ENCODE measurements at places on chromosomes 11 and 22.

GRCh38 chr11:110960167-110960566, 247.9 kb upstream of the ARHGAP20 start:
- DNase-seq: no peak

- DNase-seq: no peak
Measured at GRCh38 chr11:10441652-10442503, 13.2 kb upstream of the AMPD3 start.

GRCh38 chr11:14144934-14145333, 182.4 kb downstream of the SPON1 start:
- DNase-seq: no peak

DNA sequence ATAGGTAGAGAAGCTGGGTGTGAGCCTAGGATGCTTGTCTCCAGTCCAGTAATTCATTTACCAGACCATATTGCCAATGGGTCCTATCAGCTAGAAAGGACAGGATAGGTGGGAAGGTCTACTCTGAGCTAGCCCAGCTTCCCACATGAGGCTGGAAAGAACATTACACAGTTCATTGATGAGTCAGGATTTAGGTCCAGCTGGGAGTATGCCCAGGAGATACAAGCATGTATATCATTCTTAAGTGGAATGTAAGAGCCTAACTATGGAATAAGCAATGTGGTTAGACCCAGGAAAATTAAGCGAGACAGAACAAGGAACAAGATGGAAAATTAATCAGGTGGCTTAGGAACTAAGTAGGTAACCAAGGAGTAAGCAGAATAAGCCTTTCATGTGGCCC, 59.0 kb upstream of the TBCEL start:
- DNase-seq: no peak

DNA sequence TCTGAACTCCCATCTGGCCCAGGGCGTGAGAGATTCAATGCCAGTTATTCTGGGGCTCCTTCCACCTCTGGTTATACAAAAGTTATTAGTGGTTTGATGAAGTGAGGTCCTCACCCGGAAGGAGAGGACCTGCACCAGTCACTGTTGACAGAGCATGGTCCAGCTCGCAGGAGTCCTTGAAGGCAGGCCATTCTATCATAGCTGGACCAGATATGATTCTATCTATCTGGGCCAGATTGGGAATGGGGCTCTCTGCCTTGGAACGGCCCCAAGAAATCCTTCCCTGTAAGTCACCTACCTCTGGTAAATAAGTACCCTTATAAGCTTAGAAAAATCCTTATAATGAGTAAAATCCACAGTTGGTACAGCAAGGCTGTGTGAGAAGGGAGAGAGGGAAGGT, 50.7 kb downstream of the C11orf91 start:
- DNase-seq: no peak

- no peak for DNase-seq
Measured at GRCh38 chr11:32215157-32215556, 124.3 kb downstream of the RCN1 start.

DNA sequence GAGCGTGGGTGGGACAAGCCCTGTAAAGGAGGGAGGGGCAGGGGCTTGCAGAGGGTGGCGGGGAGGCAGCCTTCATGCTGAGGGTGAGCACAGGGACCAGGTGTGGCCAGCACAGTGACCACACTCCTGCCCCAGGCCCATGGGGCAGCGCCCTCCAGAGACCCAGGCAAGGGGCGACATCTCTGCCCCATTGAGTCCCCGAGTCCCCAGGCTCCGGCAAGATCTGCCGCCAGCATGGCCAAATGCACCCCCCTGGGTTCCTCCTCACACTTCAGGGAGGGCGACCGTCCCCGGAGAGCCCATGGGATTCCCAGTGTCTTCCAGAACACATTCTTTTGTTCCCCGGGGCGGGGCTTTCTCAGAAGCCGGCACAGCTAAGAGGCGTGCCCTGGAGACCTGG, 362.5 kb downstream of the TBC1D22A start:
- no peak for DNase-seq

- DNase-seq: no peak
Measured at GRCh38 chr11:129323896-129324502, 51.6 kb upstream of the BARX2 start.

GRCh38 chr11:68847395-68847794, 5.7 kb upstream of the CPT1A start:
- DNase-seq: no peak

DNA sequence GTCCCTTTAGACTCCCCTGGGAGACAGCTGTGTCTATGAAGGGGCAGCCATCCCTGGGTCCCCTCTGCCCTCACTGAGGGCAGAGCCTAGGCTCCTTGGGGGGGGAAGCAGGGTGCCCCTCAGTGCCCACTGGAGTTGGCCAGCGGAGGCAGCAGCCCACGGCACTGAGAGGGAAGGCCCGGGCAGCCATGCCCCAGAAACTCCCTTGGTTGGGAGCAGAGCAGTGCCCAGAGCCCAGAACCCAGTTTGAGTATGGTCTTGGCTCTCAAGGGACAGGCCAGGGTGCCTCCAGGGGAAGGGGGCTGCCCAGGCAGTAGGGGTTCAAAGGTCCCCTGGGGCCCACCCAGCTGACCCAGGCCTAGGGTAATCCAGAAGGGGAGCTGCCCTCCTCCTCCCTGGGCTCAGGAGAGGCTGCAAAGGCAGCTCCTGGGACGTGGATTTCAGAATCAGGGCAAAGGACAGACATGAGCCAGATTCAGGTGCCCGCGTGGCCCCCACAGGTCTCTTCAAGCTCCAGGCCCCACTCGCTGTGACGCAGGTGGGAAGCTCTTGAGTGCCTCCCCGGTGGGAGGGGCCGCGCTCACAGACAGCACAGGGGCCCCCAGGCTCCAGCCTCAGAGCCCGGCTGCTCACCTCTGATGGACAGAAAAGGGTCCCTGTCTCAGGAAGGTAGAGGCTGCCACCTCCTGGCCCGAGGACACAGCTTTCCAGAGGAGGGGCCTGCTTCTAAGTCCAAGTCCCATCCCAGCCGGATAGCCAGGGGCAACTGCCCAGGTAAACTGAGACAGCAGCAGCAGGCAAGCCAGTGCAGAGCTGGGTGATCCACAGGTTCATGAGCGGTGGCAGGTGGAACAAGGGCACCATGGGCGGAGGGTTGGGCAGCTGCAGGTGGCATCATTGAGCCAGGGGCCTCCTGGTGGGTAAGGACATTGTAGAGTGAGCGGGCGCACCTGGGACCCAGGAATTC, 2.6 kb downstream of the C11orf21 start:
- no peak for DNase-seq

DNA sequence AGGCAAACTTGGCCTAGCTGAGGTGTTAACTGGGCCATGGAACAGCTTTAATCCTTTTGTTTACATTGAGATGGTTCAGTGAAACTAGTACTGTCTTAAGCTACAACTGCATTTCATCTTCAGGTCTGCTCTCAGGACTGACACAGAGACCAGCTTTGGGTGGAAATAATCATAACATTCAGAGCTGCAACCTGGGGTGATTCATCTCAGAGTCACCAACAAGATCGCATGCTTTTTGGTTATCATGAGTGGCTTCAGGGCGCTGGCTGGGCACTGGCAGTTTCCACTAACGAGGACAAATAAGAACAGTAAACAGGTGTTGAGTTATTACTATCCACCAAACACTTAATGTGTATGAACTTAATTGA, 60.9 kb upstream of the PAX6 start:
- no peak for DNase-seq

DNA sequence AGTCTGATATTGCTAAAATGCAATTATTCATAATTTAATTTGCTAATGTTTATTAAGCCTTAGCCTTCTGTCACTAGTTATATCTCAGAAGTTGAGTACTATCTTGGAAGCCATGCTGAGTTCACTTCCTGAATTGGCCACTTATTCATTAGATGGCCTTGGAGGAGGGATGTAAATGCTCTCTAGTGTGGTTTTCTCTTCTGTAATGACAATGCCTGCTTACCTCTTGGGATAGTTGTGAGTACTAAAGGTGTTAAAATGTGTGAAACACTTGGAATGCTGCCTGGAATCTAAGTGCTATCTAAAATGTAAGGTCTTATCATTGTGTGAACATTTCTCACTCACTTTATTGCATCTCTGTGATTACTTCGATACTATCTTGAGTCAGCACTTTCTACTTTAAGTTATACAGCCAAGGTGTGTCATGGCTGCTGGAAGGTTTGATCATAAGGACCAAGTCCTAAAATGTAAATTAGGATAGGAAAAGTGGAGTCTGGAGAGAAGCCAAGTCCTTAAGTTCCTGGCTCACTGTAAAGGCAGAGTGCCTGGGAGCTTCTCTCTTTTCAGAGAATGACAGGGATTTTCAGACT, 12.4 kb downstream of the GLYATL2 start:
- no peak for DNase-seq

- no peak for DNase-seq
Measured at GRCh38 chr11:103488031-103488461, 378.8 kb downstream of the DYNC2H1 start.

GRCh38 chr22:39449708-39450107, 7.1 kb upstream of the MGAT3 start:
- no peak for DNase-seq

Data from activated CD4-positive, CD25-positive, alpha-beta regulatory T cell (primary cell).